ENCODE measurements at places on chromosomes 6 and 20.

- DNase-seq = no peak
Measured at GRCh38 chr6:89655122-89655521, 16.6 kb upstream of the LYRM2 start.

- no peak for DNase-seq
Measured at GRCh38 chr6:127299522-127300240, 33.0 kb downstream of the RNF146 start.

GRCh38 chr6:89433252-89434149 is 549 bp downstream of the ANKRD6 start:
- no peak for DNase-seq

DNA sequence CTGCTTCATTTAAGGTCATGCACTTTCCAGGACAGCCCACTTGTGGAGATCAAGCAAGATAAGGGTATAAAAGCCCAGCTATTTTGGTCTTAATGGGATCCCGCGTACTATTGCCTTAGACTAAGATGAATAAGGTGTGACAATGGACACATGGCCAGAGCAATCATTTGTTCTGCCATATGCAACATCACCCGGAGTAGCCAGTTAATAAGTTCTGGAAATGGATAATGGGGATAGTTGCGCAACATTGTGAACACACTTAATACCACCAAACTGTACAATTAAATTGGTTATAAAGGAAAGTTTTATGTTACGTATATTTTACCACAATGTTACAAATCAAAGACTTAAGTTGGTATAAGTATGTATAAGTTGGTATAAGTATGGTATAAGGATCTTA is 674.5 kb downstream of the HDGFL1 start:
- no peak for DNase-seq

- no peak for DNase-seq
Measured at GRCh38 chr6:36296240-36296639, 26.4 kb downstream of the PNPLA1 start.

- DNase-seq = no peak
Measured at GRCh38 chr6:47203266-47203937, 106.3 kb downstream of the TNFRSF21 start.

DNA sequence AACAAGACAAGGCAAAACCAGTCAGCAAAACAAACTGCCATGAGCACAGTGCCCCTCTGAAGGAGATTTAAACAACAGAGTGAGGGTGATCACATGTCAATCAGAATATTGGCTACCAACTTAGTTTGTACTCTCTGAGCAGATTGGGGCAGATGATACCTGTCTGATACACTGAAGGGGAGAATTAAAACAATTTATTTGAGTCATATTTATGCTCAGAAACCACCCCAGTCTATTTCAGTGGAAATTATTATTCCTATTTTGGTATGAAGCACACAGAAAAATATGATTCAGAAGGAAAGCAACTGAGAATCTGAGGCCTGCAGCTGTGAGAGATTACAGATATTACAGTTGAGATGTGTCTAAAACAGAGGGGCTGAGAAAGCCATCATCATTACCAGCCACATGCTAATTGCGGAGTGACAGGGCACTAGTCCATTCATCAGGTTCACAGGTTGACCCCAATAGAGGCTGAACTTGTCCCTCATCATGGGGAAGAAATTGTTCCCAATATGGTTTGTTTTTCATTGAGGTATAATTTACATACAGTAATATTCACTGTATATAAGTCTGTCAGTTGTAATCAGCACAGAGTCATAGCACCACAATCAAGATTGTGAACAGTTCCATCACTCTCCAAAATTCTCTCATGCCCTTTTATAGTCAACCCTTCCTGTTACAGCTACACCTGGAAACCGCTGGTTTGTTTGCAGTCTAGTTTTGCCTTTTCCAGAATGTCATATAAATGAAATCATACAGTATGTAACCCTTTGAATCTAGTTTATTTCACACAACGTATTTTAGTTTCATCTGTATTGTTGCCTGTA is 134.5 kb downstream of the AKAP7 start:
- DNase-seq = no peak

Data from T1000 (cell line).